Mucosa of gallbladder (tissue), 1 donor: ENCODE measurements at places on chromosomes 3 and 15. TPM values are rescaled to one million over a fixed set of nuclear protein-coding genes. Genes with fewer than 3 reads are reported as not detected.
A peak's percentile ranks its signal among the peaks of the same experiment; 100 is the strongest.

GRCh38 chr3:186637686-186638085 lies 2.5 kb upstream of the FETUB start:
- no peak for DNase-seq

DNA sequence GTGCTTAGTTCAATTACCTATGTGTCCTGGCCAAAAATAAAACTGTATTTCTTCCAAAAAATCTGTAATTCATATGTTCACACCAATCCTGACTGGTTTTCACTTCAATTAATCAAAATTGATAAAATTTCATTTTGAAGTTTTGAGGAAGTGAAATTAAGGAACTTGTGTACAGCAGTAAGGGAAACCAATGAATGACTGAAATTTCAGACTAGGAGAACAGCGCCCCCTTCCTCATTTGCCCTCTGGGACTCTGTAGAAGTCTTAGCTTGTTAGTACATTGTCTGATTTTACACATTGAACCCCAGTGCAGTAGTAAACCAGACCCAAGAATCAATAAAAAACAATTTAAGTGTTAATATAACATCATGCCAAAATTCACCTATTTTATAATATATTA lies 495.3 kb upstream of the AGTR1 start:
- DNase-seq, result no peak

DNA sequence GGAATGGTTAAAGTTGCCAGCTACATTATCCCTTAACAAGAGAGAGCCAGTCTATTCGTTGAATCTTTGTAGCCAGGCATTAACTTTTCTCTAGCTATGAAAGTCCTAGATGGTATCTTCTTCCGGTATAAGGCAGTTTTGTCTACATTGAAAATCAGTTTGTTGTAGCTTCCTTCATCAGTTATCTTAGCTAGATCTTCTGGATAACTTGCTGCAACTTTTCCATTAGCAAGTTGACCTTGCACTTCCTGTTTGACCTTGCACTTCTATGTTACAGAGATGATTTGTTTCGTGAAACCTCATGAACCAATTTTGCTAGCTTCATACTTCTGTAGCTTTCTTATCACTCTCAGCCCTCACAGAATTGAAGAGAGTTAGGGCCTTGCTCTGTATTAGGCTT lies 24.1 kb downstream of the TOPAZ1 start:
- no peak for DNase-seq

DNA sequence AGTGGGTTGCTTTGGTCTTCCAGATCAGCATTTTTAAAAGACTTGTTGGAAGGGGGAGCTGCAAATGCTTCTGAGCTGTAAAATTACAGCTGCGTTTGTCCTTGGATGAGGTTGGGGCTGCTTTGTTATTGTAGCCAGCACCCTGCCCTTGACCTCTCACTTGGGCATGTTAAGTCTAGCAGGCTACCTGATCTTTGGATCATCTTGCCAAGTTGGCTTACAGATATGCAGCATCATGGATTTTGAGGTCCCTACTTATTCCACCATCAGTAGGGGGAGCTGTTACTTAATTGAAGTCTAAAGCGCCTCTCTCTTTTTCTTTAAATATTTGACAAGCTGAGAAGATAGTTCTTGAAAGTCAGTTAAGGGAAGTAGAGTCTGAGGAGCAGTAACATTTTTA lies 793.0 kb downstream of the MCTP2 start:
- peak; percentile 13 for DNase-seq

GRCh38 chr3:105473521-105474223 lies 107.0 kb downstream of the ALCAM start:
- DNase-seq, result no peak

The XCR1 gene
- total RNA-seq, result 0.66 TPM

The ZIC4 gene
- total RNA-seq, result 0.20 TPM

GRCh38 chr3:12959838-12960378 lies 113.3 kb downstream of the IQSEC1 start:
- DNase-seq, result peak; percentile 43

The UNC13C gene
- 1.6 TPM for total RNA-seq

DNA sequence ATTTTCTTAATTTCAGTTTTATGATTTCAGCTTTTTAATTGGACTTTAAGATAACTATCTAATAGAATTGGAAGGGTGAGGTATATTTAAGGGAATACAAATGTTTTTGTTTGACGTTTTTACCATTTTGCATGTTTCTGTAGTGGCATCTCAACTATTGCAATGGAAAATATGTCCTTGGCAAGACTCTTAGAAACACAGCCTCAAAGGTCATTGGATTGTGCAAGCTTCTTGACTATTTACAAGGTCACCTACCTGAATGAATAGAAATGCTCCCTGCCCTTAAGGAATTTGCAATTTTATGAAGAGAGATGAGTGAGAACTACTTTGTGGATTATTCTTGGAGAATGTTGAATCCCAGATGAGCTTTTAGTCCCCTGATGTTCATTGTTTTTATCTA lies 43.1 kb downstream of the ITPR1 start:
- DNase-seq, result no peak

The KBTBD12 gene
- 2.1 TPM for total RNA-seq

DNA sequence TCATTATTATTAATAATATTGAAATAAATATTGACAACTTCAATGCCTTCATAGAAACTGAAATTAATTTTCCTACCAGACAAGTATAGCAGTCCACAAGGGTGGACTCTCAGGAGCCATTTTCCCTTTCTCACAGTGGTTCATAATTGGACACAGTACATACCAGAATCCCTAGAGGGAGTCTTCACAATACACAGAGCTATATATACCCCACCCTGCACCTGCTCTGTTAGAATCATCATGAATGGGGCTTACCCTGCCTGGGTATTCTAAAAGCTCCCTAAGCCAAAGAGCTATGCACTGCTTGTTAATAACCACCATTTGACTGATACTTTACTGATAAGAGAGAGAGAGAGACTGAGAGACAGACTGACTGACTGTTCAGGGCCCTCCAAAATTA lies 134.9 kb downstream of the FEZF2 start:
- no peak for DNase-seq

The SMCO1 gene
- total RNA-seq, result not detected

DNA sequence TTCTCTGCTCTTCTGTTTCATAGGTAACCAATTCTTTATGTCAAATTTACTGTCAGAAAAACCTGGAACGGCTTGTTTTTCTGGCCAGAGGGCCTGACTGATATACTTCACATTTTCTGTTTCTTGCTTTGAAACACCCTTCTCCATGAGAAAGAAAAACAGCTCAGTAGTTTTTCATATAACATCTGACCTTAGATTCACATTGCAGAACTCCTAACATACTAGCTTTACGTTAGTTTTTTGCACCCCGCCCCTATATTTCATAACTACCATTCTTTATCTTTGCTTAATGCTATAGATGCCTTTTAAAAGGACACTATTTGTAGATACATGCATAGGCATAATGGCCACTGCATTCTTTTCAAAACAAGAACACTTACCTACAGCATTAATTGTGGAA lies 83.9 kb upstream of the TSC22D2 start:
- DNase-seq, result no peak

The ABTB1 gene
- total RNA-seq, result 57.7 TPM

The CYP11A1 gene
- 0.72 TPM for total RNA-seq

DNA sequence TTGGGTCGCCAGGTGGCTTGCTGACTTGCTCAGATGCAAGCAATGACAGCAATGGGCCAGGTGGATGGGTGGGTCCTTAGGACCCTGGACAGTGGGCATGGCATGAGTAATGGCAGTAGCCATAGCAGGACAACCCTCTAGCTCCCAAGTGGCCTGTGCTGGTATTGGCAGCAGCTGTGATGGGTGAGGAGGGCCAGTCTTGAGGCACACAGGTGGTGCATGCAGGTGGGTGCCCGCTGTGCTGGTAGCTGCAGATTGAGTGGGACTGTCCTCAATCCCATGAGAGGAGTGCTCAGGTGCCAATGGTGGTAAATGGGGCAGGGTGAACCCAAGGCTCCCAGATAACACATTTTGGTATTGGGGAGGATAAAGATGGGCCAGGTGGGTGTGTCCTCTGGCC lies 24.2 kb downstream of the AGBL1 start:
- no peak for DNase-seq

GRCh38 chr15:52790941-52791751 lies 1.0 kb upstream of the ONECUT1 start:
- peak; percentile 65 for DNase-seq

The NOX5 gene
- total RNA-seq, result 0.26 TPM

The NPHP3 gene
- total RNA-seq, result 19.2 TPM

The CLDN16 gene
- 3.2 TPM for total RNA-seq

The LEKR1 gene
- 2.2 TPM for total RNA-seq

The SI gene
- total RNA-seq, result 0.03 TPM

The CILP gene
- total RNA-seq, result 19.2 TPM

GRCh38 chr3:114697401-114697800 lies 403.6 kb downstream of the TIGIT start:
- DNase-seq, result no peak

The MEGF11 gene
- 0.35 TPM for total RNA-seq

The C15orf39 gene
- total RNA-seq, result 27.0 TPM

DNA sequence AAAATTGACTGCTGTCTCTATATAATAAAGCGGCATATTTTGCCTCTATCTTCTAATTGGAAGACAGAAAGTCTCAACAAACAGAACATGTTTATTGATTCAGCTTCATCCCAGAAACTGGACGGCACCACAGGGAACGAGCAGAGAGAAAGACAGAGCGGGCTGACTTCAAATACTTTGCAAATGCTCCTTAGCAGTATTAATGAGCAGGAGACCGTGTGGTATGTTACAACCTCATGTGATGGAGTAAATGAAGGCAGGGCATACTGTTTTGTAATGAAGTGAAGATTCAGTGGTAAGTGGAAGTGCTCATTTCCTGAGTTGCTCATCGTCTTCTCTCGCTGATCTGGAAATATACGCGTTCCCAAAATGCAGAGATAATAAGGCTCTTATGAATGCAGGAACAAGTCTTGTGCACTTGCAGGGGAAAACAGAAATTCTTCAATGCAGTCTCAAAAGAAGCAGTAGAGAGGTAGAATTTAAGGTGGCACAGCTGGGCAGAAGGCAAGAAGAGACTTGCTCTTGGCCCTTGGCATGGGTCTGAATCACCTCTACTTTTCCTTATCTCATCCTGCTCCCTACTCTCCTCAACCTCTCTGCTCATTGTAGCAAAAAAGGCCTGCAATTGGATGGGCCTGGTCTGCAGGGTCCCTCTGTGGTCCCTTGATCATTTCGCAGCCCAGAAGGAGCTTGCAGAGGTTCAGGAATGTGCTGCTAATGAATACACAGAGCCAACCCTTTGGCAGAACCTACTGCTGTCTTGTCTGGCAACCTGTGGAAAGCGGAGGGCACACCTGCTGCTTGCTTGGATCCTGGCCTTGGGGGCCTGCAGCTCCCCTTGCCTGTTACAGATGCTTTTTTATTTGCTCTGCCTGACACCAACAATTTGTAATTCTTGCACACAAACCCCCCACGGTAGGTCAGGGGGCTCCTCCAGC lies 604.9 kb upstream of the CFAP20DC start:
- no peak for DNase-seq

The LMAN1L gene
- total RNA-seq, result not detected

DNA sequence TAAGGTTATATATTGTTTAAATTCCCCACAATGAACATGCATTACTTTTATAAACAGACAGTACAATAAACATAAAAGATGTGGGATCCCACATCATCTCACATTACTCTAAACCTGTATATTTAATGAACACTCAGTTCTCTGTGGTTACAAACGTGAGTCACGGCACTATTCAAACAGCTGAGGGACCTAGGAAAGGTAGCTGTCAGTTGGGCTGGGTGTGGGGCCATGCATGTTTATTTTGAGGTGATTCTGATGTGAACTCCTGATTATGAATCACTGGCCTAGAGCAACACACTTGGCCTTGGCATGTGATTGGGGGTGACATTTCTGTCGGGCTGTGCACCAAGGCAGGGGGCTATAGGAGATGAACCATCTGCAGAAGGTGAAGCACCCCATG lies 147.6 kb upstream of the HACD2 start:
- DNase-seq, result no peak

DNA sequence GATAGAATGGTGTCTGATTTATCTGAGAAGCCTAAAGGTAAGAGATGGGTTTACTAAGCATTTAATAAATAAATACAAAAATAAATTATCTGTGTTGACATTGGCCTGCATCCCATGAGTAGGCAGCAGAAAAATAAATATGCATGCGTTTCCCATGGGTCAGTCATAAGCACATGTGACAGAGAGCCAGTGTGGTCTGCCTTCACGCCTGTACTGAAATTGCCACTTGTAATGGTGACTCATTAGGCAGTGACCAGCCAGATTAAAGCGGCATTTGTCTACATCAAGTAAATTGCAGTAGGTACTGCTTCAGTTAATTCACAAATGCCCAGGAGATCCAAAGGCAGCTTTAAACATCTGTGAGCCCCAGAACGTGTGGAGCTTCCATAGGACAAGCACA lies 399.6 kb downstream of the NAALADL2 start:
- DNase-seq, result no peak

The DUOXA2 gene
- 87.1 TPM for total RNA-seq

The PLA2G4B gene
- total RNA-seq, result 20.7 TPM

GRCh38 chr15:68794863-68795262 lies 25.8 kb downstream of the ANP32A start:
- DNase-seq, result no peak

- DNase-seq, result no peak
These were observed 77.3 kb downstream of the CPN2 start for GRCh38 chr3:194273743-194274310.

The GUCA1C gene
- not detected for total RNA-seq

GRCh38 chr3:181336597-181336996 lies 347.1 kb upstream of the DNAJC19 start:
- DNase-seq, result no peak

DNA sequence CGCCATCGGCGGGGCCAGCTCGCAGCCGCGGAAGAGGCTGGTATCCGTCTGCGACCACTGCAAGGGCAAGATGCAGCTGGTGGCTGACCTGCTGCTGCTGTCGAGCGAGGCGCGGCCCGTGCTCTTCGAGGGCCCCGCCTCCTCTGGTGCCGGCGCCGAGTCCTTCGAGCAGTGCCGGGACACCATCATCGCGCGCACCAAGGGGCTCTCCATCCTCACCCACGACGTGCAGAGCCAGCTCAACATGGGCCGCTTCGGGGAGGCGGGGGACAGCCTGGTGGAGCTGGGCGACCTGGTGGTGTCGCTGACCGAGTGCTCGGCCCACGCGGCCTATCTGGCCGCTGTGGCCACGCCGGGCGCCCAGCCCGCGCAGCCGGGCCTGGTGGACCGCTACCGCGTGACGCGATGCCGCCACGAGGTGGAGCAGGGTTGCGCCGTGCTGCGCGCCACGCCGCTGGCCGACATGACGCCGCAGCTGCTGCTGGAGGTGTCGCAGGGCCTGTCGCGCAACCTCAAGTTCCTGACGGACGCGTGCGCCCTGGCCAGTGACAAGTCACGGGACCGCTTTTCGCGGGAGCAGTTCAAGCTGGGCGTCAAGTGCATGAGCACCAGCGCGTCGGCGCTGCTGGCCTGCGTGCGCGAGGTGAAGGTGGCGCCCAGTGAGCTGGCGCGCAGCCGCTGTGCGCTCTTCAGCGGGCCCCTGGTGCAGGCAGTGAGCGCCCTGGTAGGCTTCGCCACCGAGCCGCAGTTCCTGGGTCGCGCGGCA lies 1.8 kb downstream of the TLNRD1 start:
- DNase-seq, result no peak

- DNase-seq, result no peak
These were observed 12.2 kb upstream of the CHSY1 start for GRCh38 chr15:101264011-101264410.

- DNase-seq, result no peak
These were observed 20.8 kb downstream of the CAND2 start for GRCh38 chr3:12817343-12817710.

The EPHB3 gene
- 10.2 TPM for total RNA-seq
